Substantia nigra (tissue), 51 donors: ENCODE measurements at places on chromosomes 7 and 10.

- DNase-seq, result no peak
Observed at GRCh38 chr7:159078193-159078910, 66.3 kb downstream of the VIPR2 start.

- no peak for DNase-seq
Observed at GRCh38 chr10:101939008-101939648, 95.5 kb upstream of the KCNIP2 start.

- no peak for DNase-seq
Observed at GRCh38 chr7:30941582-30942323, 22.0 kb upstream of the GHRHR start.

DNA sequence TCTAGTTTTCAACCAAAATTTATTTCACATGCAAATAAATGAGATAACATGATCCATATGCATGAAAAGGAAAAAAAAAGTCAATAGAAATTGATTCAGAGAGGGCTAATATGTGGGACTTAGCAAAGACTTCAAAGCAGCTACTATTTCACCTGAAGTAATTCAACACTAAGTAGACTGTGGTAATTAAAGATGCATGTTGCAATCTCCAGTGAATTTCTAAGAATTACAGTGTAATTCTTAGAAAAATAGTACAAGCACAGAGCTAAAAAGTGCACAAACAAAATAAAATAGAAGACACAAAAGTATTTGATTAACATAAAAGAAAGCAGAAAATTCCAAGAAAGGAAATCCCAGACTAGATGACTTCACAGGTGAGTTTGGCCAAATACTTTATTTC lies 25.7 kb downstream of the GPR22 start:
- no peak for DNase-seq

- DNase-seq, result no peak
Observed at GRCh38 chr7:49714182-49714581, 59.3 kb upstream of the VWC2 start.

DNA sequence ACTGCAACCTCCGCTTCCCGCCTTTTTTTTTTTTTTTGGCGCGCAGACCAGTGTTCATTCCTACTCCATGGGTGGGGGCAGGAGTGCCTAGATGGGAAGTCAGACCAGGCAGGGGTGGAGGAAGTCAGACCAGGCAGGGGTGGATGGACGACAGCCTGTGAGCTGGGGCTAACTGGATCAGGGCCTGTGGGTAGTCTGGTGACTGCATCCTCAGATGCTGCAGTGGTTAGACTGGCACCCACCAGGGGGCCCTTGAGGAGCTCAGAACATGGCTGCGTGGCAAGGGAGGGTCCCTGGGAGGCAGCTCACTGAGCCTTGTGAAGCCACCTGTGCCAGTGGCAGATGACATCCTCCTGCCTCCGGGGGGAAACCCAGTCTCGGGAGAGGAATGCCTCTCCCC lies 35.1 kb downstream of the RCC1L start:
- DNase-seq, result no peak

DNA sequence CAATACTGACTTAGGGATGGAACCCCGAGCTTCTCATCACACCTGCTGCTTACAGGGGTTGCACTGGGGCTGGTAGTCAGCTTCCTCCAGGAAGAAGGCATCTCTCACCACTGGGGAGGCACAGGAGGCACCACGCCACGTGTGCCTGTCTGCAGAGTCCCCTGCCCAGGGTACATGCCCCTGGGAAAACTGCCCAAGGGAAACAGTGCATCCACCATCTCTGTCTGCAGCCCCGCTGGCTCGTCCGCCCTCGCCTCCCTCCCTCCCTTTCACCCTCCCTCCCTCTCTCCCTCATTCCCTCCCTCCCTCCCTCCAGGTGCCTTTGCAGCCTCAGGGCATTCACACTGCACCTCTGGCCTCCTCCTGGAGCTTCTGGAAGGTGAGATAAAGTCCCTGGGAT lies 101.1 kb downstream of the PTPRE start:
- no peak for DNase-seq

GRCh38 chr10:70779511-70780369 lies 5.4 kb downstream of the TBATA start:
- DNase-seq, result no peak

DNA sequence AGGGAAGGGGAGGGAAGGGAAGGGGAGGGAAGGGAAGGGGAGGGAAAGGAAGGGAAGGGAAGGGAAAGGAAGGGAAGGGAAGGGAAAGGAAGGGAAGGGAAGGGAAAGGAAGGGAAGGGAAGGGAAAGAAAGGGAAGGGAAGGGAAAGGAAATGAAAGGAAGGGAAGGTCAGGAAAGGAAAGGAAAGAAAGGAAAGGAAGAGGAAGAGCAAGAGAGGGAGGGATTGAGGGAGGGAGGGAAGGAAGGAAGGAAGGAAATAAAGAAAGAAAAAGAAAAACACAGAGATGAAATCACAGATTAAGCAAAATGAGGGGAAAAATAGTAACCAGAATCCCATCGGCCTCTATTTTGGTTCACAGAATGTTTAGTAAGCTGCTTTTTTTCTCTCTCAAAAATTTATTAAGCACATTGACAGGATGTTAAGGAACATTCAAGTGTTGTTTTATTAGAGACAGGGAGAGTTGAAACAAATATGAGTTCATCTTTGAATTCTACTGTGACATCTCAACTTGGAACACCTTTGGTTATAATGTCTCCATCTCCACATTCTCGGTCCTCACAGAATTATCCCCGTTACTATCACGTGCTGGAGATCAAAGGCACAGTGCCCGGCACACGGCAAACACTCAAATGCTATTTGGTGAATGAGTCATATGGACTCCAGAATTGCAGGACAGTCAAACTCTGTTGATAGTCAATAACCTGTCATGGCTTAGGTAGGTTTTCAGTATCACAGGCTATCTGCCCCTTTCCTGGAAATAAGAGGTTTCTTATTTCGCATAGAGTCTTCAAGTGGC lies 52.4 kb downstream of the ABCB1 start:
- DNase-seq, result no peak

DNA sequence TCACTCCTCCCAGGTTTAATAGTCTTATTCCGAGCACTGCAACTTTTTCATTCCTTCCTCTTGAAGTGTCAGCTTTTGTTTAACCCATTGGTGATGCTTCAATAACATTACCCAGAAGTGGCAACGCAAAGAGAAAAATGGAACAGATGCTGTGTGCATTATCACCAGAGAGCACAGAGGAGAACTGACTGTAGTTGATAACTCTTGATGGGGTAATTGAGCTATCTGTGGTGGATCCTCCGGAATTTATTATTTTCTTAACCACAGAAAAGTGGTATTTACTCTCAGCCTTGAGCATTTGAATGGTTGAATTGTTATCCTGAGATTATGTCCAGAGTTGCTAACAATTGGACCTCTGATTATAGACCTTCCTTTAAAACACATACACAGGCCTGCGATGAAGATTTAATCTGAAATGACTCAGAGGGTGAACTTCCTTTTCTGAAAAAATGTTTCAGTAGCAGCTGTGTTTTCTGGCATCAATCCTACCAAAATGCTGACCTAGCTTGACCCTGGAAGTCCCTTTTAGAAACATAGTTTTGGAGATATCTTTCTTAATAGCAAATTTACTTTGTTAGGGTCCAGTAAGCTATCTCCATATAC lies 1584.4 kb upstream of the LRRTM3 start:
- DNase-seq, result no peak

- no peak for DNase-seq
Observed at GRCh38 chr7:70867513-70867912, 264.4 kb upstream of the GALNT17 start.

- no peak for DNase-seq
Observed at GRCh38 chr7:12524794-12525386, 45.6 kb upstream of the SCIN start.

DNA sequence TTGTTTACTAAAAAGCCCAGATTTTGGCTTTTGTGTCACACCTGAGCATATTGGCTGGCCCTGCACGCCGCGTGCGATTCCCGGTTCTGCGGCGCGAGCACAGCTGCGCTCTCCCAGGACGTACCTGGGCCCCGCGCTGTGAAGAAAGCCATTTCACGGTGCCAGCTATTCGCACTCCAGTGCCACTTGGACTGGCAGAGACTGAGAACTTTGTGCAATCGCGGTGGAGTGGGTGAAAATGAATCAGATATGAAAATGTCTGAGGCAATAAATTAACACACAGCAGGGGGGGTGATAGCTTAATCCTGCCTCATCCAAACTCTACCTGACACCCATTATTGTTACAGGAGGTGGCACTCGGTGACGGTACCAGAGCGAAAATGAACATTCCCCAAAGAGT lies 330.1 kb upstream of the MGMT start:
- DNase-seq, result no peak

DNA sequence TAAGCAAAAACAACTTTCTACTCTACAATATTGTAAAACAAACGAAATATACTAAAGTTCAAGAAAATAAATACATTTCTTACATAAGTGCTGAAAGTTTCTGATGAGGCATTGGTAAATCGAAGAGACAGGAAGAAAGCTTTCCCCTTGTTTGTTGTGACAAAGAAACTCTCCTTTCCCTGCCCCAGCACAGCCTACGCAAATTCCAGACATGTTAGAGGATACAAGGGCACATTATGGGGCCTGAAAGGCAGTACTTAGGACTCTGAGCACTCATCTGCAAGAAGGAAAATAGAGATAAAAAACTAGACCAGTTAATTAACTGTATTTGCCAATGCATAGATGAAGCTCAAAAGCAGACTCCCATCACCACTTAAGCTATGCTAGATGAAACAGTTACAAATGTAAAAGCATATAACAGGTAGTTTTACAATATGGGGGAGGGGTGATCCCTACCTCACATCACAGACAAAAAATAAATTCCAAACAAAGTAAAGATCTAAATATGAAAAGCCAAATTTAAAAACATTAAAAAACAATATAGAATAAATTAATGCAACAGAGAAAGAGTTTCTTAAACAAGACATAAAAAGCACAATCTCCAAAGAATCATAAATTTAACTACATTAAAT lies 21.8 kb downstream of the ARHGAP19 start:
- no peak for DNase-seq

DNA sequence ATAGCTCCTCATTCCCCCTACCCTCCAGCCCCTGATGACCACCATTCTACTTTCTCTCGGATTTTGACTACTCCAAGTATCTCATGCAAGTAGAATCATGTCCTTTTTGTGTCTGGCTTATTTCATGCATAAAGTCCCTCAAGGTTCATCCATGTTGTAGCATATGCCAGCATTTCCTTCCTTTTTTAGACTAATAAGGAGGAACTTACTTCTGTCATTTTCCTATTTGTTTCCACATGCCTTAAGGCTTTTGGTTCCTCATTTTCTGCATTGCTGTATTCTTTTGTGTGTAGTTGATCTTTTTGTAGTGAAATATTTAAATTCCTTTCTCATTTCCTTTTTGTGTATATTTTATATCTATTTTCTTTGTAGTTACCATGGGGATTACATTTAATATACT lies 376.9 kb downstream of the CALN1 start:
- DNase-seq, result no peak

- no peak for DNase-seq
Observed at GRCh38 chr7:156776527-156776926, 116.5 kb downstream of the LMBR1 start.

- no peak for DNase-seq
Observed at GRCh38 chr7:48518092-48518491, 346.8 kb downstream of the ABCA13 start.

DNA sequence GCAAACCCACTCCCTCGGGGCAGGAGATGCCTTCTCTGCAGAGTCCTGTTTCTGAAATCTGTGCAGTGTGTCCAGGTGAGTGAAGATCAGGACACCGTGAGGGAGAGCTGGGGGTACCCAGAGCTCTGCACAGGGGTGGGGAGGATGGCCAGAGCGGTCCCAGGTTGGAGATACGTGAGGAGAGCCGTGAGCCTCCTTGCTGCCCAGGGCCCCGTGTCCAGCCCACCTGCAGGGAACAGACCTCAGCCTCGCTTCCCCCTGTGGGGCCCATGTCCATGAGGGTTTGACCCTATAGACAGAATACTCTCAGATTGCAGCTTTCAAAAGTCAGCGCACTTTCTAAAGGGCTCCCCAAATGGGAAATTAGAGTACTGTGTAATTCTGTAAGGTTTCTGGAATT lies 66.5 kb upstream of the EN2 start:
- no peak for DNase-seq
